ENCODE measurements at places on chromosomes 13 and 19. TPM values are rescaled to one million over a fixed set of nuclear protein-coding genes. Genes with fewer than 3 reads are reported as not detected.

Gene ZIC5
- total RNA-seq = not detected

Gene MEF2B
- 3.4 TPM for total RNA-seq

Gene CGB2
- not detected for total RNA-seq

Gene PINLYP
- total RNA-seq = 14.8 TPM

Gene LILRB1
- total RNA-seq = 10.9 TPM

Gene NPAS1
- 0.38 TPM for total RNA-seq

GRCh38 chr13:114119196-114119595 lies 13.2 kb downstream of the RASA3 start:
- peak; percentile 83 for DNase-seq

DNA sequence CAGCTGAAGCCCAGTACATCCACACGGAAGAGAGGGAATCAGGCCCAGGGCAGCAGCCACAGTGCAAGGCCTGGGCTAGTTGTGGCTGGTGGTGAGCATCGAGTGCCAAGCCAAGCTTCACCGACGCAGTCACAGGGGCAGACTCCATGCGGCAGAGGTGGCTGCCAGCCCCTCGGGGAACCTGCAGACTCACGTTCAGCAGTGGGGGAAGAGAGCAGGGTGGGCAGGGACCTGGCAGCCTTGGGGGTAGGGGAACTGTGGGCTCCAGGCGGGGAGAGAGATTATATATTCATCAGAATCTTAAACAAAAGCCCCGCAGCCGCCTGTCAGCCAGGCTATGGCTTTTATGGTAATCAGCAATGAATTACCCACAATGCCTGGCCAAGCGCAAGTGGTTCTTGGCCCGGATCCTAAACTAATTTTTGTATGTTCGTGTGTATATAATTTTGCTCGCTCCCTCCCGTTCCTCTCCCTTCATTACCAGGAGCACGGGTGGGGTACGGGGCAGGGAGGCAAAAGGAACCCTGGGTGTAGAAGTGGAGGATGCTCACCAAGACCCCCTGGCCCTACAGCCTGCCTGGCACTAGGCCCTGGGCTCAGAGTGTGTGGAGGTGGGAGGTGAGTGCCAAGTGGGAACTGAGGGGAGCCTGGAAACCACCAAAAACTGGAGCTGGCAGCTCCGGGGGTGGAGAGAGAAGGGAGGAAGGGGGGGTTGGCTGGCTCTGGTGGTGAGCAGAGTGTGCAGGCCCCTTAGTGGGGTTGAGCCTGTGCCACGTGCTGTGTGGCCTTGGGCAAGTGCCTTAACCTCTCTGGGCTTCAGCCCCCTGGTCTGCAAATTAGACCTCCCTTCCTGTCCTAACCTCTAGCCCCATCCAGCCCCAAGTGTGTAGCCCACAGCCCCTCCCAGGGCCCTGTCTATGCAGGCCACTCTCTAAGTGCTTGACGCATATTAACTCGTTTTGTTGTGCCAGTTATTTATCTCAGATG lies 31.9 kb downstream of the PTPRS start:
- DNase-seq = peak; percentile 60

- DNase-seq = peak; percentile 56
Measured at GRCh38 chr19:51514866-51515481, 13.4 kb upstream of the SIGLEC12 start.

DNA sequence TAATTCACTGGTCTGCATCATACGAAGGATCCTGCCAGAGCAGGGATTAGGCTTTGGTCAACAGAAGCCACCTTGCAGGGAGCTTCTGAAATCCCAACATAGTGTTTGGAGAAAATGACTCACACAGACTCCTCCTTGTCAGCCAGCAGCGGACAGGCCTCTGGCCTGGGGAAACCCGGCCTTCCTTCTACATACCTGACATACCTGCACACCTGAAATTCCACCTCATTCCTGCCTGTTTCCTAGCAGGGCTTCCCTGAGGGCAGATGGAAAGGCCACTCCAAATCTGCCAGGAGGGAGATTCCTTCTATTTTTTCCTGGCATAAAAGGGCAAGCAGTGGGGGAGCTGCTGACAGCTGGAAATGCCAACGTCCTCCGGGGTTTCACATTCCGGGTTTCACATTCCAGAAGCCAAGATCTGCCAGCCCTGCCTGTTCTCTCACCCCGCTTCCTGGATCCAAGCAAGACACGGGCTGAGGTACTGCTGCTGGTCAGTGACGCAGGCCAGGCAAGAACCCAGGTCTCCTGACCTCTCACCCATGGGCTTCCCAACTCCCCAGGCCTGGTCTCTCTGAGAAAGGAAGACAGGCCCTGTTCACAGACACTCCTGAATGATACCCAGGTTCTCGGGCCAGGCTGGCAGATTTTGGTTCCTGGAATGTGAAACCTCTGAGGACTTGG lies 18.2 kb upstream of the IGFL1 start:
- peak; percentile 32 for DNase-seq

- no peak for DNase-seq
Measured at GRCh38 chr13:37091835-37092234, 13.6 kb downstream of the CSNK1A1L start.

- DNase-seq = no peak
Measured at GRCh38 chr19:28494461-28494860, 718.5 kb downstream of the UQCRFS1 start.

- no peak for DNase-seq
Measured at GRCh38 chr13:44703371-44703770, 127.2 kb upstream of the TSC22D1 start.

- no peak for DNase-seq
Measured at GRCh38 chr13:52925251-52925650, 76.8 kb upstream of the PCDH8 start.

- DNase-seq = peak; percentile 50
Measured at GRCh38 chr19:13748169-13748828, 16.0 kb upstream of the MRI1 start.

DNA sequence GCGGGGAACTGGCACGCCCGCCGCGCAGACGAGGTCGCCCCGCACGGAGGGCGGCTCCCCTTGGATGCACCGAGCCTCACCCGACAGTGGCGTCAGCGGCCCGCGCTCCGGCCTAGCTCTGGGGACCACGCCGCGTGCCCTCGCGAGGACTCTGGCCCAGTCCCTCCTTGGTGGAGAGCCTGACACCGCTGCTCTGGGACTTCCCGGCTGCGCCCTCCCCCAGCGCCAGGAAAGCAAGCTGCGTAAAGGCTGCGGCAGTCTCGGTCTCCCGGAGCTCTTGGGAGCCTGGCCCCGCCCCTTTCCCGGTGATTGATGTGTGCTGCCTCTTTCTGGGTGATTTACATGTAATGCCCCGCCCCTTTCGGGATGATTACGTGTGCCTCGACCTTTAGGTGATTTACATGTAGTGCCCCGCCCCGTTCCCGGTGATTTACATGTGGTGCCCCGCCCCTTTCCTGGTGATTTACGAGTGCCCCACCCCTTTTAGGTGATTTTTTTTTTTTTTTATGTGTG lies at the start of gene LENG9:
Gene LENG9 (minus strand): TSS at position 248 of the 513 bp plus-strand sequence. CDS start 252 bp downstream, outside the sequence.
- DNase-seq = peak; percentile 99

- DNase-seq = no peak
Measured at GRCh38 chr13:36029166-36029565, 102.0 kb downstream of the DCLK1 start.

DNA sequence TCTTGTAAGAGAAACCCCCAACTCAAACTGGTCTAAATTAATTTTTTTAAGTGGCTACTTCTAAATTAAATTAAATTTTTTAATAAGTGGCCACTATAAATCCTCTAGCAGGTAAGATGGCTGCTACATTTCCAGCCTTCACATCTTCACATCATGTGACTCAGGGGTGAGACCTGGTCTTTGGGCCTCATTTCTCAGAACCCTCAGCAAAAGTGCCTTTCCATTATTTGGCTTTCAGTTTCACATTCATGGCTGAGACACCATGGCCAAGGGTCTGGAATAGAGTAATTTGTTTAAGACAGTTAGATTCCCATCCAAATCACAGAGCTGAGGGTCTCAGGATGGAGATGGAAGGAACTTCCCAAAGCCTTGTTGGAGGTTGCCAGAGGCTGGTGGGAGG lies 47.5 kb downstream of the DCT start:
- DNase-seq = no peak

DNA sequence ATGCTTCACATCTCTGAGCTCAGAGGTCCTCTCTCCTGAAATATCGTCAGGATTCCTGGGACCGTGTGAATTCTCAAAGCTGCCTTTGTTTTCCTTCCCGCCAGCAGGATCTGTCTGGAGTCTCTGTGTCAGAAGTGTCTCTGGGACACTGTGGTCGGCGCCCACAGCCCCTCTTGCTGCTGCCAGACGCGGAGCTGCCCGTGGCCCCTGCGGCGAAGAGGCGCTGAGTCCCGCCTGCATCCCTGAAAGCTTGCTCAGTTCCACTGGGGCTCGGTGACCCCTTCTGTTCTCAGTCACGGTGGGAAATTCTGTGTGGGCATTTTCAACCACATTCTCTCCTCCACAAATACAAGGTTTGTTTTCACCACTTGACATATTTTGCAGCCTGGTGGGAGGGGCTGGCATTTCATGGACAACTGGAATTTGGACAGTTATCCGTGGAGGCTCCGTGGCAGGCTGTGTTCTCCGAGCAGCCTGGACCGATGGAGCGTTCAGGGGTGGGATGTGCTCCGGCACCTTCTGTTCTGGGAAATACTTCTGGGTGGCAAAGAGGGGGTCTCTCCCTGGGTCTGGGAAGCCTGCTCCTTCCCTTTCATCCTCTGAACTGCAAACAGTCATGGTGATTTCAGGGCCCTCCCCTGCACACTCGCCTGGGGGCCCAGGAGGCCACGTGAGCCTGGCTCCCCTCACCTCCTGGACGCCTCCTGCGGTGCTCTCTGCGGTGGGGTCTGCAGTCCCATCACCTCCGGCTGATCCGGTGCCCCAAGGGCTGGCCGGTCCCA lies 42.6 kb upstream of the GRTP1 start:
- DNase-seq = no peak

- DNase-seq = no peak
Measured at GRCh38 chr13:20390526-20391175, 135.0 kb downstream of the CRYL1 start.

DNA sequence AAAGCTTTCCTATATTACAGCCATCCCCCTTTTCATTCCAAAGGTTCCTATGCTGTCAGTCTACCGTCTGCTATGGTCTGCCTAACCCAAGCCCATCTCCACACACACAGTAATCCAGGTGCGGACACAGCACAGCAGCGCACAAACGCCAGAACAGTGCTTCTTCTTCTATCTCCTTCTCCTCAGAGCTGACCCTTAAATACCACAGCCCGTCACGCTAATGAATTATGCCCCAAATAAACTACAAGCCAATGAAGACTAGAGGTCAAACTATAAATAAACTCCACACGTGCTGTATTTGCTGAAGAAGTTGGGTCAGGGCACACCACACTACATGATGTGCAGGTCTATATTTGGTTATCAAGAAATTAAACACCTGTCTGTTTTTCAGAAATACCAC lies 71.8 kb downstream of the TBC1D4 start:
- DNase-seq = no peak

DNA sequence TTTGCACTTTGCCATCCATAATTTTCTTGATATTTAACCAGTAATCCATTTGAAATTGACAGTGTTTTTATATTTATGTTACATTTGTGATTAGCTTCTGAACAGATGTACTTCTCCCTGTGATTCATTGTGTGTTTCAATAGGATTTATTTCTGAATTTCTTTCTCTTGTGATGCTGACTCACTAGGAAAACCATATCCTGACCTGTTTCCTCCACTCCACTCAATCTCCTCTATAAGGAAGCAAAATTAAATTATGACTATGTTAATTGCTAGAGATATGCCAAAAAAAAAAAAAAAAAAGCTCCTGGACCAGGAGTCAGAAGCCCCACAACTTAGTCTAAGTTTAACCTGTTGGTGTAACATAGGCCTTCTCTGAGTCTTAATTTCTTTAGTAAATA lies 614.6 kb upstream of the SPRY2 start:
- DNase-seq = no peak

DNA sequence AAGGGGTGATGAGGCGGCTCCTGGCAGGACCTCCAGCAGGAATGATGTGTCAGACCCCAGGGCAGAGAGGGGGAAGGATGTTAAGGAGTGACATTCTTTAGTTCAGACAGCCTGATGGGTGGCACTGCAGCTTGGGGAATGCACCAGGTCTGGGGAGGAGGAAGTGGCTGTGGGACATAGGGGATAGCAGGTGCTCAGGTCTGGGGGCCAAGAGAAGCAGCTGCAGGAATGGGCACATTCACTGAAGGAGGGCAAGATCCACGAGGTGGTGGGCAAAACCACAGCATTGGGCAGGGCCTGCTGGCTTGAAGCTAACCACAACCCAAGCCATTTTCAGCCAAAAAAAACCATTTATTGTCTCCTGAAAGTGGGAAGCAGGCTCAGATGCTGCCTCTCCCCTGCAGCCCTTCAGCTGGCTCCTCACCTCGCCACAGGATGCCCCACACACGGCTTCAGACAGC lies 26.5 kb downstream of the COMP start:
- no peak for DNase-seq

DNA sequence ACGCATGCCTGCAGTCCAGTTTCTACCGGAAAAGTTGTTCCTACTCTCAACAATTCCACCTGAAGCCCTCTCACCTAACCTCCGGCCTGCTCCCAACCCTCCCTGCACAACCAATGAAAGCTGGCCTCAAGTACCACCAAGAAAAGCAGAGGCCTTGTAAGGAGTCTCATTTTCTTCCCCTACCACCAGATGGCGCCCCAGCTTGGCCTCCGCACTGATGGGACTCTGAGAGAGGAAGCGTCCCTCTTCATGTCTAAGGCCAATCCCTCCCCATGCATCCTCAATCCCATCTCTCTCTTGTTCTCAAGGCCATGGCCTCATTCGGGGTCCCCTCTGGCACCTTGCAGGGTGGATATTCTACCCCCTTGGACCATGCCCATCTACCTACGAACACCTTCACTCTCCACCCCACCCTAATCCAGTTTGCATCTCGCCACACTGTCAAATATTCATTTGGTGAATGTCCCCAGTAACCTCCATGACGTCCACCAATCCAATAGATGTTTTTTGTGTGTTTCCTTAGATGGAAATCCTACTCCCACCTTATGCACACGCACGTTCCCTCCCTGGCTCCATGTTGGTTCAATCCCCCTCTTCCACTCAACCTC lies 412.8 kb downstream of the ZNF536 start:
- no peak for DNase-seq

DNA sequence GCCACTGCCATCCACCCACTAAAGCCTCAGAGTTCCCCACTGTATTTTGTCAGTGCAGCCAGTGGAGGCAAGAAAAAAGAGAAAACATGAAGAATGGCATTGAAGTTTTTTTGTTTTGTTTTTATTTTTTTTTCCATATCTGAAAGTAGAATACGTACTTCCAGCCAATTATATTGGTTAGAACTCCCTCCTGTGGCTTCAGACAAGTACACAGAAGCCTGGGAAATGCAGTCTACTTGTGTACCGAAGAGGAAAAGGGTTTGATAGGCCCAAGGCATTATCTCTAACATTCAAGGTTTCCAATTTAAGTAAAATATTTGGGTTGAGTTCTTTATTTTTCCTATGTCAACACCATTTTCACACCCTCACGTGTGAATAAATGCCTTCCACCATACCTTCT lies 696.2 kb upstream of the GPC6 start:
- DNase-seq = peak; percentile 29

- no peak for DNase-seq
Measured at GRCh38 chr13:80473695-80474094, 132.8 kb upstream of the SPRY2 start.

DNA sequence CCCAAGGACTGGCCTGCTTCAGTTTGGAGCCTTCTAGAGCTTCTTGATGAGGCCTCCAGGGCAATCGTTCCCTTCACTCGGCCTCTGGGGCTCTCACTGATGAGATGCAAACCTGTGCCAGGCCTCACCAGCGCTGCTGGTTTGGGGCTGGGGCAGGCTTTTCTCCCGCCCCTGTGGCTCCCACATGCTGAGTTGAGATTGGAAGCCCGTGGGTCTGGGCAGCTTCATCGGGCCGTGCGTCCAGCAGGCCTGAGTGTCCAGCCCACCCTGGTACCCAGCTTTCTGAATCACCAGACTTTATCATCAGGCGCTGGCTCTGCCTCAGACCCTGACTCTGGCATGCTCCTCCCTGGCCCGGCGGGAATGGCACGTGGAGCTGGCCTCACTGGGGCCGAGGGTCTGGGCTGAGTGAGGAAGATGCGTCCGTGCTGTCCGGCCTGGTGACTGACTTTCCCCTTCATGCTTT lies 4.3 kb downstream of the CALM3 start:
- no peak for DNase-seq
